ENCODE measurements at places on chromosomes 2 and 18. TPM values are rescaled to one million over a fixed set of nuclear protein-coding genes. Genes with fewer than 3 reads are reported as not detected.

G6PC2 gene
- not detected for total RNA-seq

DSG1 gene
- total RNA-seq, result not detected

CYBRD1 gene
- total RNA-seq, result 265 TPM

SCYGR4 gene
- total RNA-seq, result not detected

OLA1 gene
- total RNA-seq, result 79.2 TPM

LRRFIP1 gene
- 85.9 TPM for total RNA-seq

DOK6 gene
- 14.1 TPM for total RNA-seq

PDIA6 gene
- total RNA-seq, result 582 TPM

LIMS1 gene
- total RNA-seq, result 87.2 TPM

SERPINB4 gene
- total RNA-seq, result not detected

PID1 gene
- 48.6 TPM for total RNA-seq

LYPD1 gene
- 12.8 TPM for total RNA-seq
